ENCODE measurements at places on chromosomes 13 and 19. TPM values are rescaled to one million over a fixed set of nuclear protein-coding genes. Genes with fewer than 3 reads are reported as not detected.

DNA sequence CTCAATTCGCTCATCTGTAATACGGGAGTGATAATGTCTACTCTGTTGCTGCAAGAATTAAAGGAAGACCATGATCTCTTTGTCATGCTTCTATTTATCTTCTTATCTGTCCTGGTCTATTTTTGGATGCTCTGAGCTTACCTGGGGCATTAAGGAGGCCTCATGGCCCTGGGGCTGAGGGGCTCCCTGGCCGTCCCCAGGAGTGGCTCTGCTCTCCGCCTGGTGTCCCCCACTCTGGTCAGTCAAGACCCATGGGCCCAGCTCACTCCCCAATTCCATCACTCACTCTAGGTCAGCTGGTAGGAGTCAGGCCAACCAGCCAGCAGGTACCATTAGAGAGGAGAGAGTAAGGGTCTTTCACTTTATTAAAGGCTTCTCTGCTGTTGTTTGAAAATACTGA lies 1.1 kb upstream of the CHST8 start:
- no peak for DNase-seq

- DNase-seq = no peak
Measured at GRCh38 chr19:18995804-18996241, 37.5 kb downstream of the SUGP2 start.

Gene SULT2A1
- not detected for total RNA-seq

GRCh38 chr13:50094615-50095293 lies 79.5 kb downstream of the KCNRG start:
- DNase-seq = no peak

- DNase-seq = no peak
Measured at GRCh38 chr13:33153421-33154404, 131.8 kb downstream of the STARD13 start.

Gene OR10H5
- total RNA-seq = not detected

DNA sequence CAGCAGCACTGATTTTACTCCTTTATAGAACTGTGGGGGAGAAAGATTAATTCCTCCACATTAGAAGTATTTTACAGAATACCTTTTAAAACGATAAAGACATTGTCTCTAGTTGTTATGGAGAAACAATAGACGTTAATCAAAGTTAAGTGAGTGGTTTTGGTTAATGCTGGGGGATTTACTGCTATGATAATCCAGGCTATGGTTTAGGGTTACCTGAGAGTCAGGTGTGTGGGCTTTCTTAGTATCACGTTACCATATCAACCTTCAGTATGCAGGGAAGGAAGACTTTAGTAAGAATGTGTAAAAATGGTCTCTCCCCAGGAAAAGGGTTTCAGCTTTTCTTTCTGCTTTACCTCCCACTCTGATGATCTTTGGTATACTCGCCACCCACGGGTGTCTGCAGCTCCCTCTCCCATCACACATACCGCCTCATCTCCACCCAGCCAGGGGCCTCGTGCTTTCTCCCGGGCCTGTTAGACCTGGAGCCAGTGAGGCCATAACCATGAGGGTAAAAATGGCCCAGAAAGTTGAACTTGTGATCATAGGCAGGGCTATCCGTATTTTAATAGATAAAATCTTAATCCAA lies 45.6 kb upstream of the WDFY2 start:
- no peak for DNase-seq

Gene RNF113B
- not detected for total RNA-seq

GRCh38 chr19:35555301-35556005 lies 8.0 kb downstream of the ATP4A start:
- DNase-seq = no peak

Gene PALM3
- total RNA-seq = 0.63 TPM

- no peak for DNase-seq
Measured at GRCh38 chr13:64274481-64275217, 2859.0 kb upstream of the PCDH20 start.

GRCh38 chr13:40438022-40438680 lies 228.3 kb downstream of the FOXO1 start:
- DNase-seq = no peak

GRCh38 chr19:7853770-7854128 lies 20.4 kb downstream of the PRR36 start:
- no peak for DNase-seq

DNA sequence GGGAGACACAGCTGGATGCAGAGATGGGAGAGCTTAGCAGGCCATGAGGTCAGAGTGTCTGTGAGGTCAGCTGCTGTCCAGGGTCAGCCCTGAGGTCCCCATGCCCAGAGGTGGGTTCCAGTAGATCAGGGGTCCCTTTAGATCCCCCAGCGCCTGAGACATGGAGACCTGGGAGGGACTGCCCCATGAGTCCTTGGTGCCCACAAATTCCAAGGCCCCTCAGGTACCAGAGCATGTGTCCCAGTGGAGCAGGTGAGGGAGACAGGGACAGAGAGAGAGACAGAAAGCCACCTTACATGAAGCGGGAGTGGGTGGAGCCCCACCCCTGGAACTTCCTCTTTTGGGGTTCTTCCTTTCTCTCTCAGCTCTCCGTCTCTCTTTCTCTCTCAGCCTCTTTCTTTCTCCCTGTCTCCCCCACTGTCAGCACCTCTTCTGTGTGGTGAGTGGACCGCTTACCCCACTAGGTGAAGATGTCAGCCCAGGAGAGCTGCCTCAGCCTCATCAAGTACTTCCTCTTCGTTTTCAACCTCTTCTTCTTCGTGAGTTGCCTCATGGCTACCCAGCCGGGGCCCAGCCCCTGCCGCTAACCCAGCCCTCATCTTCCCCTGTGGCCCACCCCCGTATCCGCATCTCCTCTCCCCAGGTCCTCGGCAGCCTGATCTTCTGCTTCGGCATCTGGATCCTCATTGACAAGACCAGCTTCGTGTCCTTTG lies at the start of gene CD37:
Gene CD37, plus strand, starts transcription at position 336 of the 713 bp plus-strand sequence. Its CDS starts 135 bp downstream, at position 471.
- no peak for DNase-seq

GRCh38 chr13:20192836-20193161 lies at the start of gene GJB2:
Gene GJB2, minus strand, starts transcription at chr13:20192938. Its CDS starts 3,357 bp downstream, at chr13:20189581.
- no peak for DNase-seq

GRCh38 chr19:7004313-7004931 lies 16.8 kb downstream of the MBD3L2B start:
- no peak for DNase-seq

DNA sequence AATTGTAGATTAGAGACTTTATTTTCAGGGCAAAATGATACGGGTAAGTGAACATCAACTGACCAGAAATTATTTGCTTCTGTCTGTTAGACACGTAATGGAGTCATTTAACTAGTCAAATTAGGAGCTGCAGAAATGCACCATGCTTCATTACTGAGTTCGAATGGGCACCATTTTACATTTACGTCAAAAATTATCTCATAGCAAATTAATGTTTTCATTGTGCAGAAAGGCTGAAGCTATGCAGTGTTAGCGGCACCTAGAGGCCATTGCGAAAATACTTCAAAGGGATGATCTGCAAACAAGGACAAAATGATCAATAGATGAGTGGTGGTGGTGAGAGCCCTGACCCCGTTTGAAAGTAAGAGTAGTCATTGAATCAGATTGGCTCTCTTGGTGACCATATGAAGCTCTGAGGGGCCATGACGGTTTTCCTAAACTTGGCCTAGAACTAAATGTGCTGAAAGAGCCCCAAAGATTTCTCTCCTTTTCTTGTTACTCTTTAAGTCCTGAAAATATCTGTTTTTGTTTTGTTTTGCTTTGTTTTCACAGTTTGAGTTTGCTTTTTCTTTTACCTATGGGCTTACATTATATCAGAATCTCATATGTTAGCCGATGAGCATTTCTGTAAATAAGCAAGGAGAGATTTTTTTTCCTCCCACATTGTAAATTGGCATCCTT lies 277.9 kb downstream of the ZNF536 start:
- DNase-seq = no peak

Gene LILRA1
- 1.3 TPM for total RNA-seq

All from tibial nerve (tissue), 4 donors.